ENCODE measurements at places on chromosomes 7 and 10. TPM values are rescaled to one million over a fixed set of nuclear protein-coding genes. Genes with fewer than 3 reads are reported as not detected.
A peak's percentile ranks its signal among the peaks of the same experiment; 100 is the strongest.

DNA sequence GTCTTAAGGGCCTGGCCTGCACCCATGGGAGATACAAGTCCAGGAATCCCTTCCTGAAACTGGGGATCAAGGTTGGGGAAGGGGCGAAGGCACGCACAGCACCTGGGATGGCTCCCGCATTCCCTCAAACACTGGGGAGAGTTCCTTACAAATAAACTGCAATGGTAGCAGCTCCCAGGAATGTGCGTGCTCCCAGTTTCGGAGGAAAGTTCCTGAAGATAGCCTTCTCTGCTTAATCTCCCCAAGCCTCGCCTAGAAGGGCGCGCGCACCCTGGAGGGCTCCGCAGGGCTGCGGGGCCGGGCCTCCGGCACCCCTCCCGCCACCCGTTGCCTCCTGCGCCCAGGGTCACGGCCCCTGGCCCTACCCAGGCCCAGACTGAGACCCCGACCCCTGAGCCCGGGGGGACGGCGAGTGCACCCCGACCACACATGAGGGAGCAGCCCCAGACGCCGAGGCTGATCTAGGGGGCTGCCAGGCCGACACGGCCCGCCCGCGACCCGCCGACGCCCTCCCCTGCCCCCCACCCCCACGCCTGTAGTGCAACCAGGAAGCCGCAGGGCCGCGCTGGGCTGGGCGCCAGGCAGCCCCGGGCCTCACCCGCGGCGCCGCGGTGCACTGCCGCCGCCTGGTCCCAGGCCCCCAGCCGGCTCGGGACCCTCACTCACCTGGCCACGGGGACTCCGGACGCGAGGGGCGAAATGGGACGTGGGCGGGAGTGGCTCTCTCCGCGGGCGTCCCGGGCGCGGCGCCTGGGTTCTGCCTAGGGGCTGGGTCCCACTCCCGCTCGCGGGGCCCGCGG is 460 bp downstream of the ANXA11 start:
- DNase-seq, result peak; percentile 38

The PNLIPRP2 gene
- total RNA-seq, result not detected

The CLRN3 gene
- total RNA-seq, result not detected

The ACHE gene
- total RNA-seq, result 0.22 TPM

The MYO1G gene
- 157 TPM for total RNA-seq

- no peak for DNase-seq
These were observed 22.9 kb downstream of the SORCS1 start for GRCh38 chr10:107141524-107142061.

The CYP26C1 gene
- not detected for total RNA-seq

DNA sequence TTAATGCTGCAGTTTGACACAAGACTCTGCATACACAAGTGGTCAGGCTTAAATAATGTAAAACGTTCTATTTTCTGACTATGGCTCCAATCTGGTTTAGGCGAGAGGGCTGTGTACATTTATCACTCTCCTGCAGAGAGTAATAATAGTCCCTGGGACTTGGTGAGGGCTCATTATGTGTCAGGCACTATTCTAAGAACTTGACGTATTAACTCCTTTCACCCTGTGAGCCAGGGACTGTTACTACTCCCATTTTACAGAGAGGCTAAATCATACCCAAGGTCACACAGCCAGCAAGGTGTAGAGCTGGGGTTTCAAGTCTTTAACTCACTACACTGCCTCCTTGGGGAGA is 187.2 kb upstream of the LYZL2 start:
- no peak for DNase-seq

DNA sequence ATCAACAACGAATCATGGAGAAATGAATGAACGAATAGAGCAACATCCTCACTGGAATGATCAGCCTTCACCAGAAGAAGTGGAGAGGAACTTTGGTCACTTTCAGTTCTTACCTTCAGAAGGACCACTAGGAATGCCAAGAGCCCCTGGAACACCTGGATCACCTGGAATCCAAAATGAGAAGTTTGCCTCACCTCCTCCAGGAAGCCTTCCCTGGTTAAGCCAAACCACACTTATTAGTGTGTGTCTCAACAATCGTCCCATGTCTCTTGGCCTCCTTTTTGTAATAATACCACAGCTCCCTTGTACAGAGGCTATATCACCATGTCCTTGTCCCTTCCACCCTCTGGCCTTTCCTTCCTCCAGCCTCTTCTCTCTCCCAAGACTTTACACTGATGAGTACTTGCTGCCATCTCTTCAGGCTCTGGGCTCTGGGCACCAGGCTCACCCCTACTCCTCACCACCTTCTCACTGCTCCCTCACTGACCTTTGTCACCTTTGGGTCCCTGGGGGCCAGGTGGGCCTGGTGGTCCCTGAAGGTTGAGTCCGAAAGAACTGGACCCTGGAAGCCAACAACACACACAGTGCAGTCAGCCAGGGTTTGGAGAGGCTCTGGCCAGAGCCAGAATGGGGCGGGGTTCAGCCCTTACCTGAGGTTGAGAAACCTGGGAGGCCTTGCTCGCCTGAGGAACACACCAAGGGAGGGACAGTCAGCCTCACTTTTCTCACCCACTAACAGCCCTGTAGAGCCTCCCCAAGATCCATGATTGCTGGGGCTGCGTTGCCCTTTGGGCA is 46.5 kb downstream of the COL17A1 start:
- no peak for DNase-seq

- DNase-seq, result no peak
These were observed 14.9 kb upstream of the FAM3C start for GRCh38 chr7:121410829-121411596.

The ARMC10 gene
- total RNA-seq, result 6.9 TPM

DNA sequence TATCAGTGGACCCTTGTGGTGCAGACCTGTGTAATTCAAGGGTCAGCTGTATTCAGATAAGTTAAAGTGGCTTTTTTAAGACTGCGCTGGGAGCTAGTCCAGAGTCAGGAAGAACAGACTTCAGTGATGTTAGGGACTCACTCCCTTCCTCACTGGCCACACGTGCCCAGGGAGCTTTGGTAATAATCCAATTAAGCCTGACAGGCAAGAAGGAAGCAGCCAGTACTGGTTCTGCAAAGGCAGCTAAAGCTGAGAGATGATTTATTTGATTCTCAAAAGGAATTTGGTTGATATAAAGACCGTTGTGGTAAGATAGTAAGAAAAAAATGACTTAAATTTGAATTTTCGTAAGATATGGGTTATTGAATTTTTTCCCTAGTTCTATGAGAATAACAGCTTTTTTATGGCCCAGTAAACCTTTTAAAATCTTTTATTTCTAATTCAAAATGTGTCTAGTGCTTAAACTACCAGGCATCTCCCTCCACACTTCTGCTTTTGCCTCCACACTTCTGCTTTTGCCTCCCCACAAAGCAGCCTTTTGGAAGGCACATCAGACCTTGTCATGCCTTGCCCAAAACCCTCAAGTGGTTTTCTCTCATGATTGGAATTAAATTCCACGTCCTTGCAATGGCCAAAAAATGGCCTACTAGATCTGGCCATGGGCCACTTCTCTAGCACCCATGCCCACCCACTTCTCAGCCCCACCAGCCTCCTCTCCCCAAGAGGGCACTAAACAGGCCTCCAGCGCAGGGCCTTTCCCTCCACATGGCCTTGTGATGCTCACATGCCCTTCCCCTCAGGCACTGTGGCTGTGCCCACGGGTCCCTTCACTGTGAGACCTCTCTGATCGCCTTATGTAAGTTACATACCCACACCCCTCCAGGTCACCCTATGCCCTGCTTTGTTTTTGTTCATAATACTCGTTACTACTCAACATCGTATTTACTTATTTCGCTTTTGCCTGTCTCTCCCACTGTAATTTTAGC is 92.5 kb downstream of the POU6F2 start:
- DNase-seq, result peak; percentile 7

- peak; percentile 17 for DNase-seq
These were observed 95.0 kb upstream of the DDC start for GRCh38 chr7:50660040-50660829.

The KLF14 gene
- not detected for total RNA-seq

All from CD4-positive, alpha-beta T cell (primary cell).